ENCODE measurements at places on chromosomes 3 and 15. TPM values are rescaled to one million over a fixed set of nuclear protein-coding genes. Genes with fewer than 3 reads are reported as not detected.

- no peak for DNase-seq
These were observed 27.0 kb upstream of the KCTD6 start for GRCh38 chr3:58464866-58465265.

DNA sequence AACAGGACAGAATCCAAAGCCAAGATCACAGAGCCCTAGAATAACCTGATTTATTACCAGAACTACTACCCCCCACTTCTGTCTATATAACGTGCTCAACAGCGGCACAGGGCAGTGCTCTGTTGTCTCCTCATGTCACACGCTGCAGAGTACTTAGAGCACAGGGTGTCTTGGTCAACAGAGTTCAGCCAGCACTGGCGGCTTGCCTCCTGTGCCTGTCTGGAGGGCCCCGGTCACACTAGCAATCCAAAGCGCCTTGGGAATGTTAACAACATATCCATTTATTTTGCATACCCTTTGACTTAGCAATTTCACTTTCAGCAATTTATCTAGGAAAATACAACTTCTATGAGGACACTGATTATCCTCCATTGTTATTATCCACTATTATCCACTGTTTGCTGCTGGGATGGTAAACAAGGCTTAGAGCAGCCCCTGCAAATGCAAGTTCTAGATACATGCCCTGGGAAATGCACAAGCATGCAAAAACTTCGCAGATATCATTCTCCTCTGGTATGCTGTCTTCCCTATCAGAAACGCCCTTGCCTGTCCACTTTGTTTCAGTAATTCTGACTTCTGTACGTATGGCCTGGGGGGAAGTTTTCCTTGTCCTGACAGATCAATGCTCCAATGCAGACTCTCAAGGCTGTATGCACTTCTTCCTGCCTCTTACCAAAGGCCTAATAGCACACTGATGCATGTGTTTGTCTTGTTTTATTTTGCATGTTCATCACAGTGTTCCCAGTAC is 86.2 kb upstream of the OCA2 start:
- DNase-seq = no peak

ALPK3 gene
- polyA plus RNA-seq = 92.1 TPM

- DNase-seq = no peak
These were observed 291.0 kb upstream of the SATB1 start for GRCh38 chr3:18716101-18716500.

- no peak for DNase-seq
These were observed 80.5 kb upstream of the OSBPL11 start for GRCh38 chr3:125675791-125676190.

DNA sequence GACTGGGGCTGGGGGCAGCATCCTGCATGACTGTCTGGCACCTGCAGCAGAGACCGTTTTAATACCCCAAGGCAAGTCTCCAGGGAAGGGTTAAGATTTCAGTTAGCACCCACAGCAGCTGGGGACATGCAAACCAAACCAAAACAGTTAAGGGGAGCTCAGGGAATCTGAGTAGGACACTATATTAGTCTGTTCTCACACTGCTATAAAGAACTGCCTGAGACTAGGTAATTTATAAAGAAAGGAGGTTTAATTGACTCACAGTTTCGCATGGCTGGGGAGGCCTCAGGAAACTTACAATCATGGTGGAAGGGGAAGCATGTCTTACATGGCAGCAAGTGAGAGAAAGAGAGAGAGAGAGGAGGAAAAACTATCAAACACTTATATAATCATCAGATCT is 25.3 kb downstream of the GALNT15 start:
- no peak for DNase-seq

ZNF860 gene
- 0.47 TPM for polyA plus RNA-seq

DNA sequence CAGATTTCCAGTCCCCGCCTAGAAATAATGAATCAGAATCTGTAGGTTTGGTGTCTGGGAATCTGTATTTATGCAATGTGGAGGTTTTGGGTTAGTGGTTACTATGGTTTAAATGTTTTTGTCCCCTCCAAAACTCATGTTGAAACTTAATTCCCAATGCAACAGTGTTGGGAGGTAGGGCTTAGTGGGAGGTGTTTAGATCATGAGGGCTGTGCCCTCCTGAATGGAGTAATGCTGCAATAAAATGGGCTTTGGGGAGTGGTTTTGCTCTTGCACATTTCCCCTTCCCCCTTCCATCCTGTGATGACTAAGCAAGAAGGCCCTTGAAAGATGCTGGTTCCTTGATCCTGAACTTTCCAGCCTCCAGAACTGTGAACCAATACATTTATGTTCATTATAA is 9.2 kb upstream of the RFC4 start:
- no peak for DNase-seq

DNA sequence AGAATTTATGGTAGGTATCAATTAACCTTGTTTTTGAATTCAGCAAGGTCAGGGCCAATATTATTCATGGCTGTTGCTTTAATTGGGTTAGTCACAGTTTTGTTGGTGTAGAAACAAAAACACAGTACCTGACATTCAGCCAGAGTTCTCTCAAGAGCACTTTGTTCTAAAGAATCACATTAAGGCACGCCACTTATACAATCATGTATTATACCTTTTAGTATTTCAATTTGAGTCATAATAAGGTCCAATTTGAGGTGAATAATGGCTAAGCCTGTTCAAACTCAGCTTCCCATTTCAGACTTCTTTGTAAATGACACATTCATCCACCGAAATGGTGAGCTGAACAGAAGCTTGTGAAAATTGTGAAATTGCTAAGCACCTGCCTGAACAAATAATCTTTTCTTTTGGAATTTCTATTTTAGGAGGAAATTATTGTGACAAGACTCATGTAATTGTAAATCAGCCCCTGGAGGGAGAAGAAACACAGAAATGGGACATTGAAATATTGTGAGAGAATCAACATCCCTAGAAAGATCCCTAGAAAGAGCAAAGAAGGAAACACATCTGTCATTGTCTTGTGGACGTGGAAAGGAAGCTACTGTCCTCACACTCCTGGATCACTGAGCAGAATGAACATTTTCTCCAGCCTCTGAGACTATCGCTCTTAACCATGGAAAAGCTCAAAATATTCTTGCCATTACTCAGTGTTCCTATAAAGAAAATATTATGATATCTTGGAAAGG is 29.3 kb downstream of the RIOX2 start:
- no peak for DNase-seq

GOLGA8H gene
- 0.81 TPM for polyA plus RNA-seq

- DNase-seq = no peak
These were observed 24.5 kb upstream of the GMNC start for GRCh38 chr3:190886945-190887344.

- DNase-seq = peak; percentile 4
These were observed 489.7 kb downstream of the CNTN3 start for GRCh38 chr3:74124782-74125181.

DNA sequence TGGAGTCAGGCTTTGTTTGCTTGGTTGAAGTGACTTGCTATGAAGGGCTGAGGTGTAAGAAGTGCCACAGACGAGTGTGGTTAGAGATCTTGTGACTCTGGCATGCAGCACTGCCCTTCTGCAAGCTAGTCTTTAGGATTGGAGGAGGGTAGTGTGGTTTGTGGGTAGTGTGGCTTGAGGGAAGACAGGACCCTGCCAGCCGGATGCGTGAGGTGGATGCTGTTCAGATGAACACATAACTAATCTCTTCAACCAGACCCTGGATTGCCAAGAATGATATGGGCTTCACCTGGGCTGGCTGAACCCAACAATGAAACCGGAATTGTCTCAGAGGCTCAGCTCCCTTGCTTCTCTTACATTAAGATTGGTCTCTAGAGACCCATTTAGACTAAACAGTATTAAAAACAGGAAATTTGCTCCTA is 32.7 kb downstream of the STARD9 start:
- no peak for DNase-seq

TF gene
- polyA plus RNA-seq = 4.4 TPM

- no peak for DNase-seq
These were observed 22.3 kb upstream of the IL1RAP start for GRCh38 chr3:190491533-190492054.

POLQ gene
- 2.5 TPM for polyA plus RNA-seq

SNRPN gene
- polyA plus RNA-seq = 211 TPM

DNA sequence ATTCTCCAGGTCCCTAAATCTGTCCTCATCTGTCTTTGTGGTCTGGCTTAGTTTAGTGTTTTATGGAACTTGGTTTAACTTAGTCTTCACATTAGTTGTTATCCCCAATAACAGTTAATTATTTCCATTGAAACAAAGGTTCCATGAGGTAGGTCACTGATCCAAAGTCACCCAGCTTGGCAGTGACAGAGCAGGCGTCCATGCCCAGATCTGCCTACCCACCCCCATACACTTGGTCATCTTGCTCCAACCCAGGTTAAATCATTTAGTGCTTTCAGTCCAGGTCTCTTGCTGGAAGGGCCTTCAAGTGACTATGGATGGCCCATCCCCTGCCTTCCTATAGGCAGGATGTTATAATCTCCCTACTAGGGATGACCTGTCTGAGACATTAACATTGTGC is 127.4 kb downstream of the MYRIP start:
- no peak for DNase-seq

CELSR3 gene
- 0.35 TPM for polyA plus RNA-seq

MKRN3 gene
- polyA plus RNA-seq = 5.8 TPM

CPN2 gene
- not detected for polyA plus RNA-seq

GRCh38 chr3:67689806-67690205 is 35.4 kb upstream of the SUCLG2 start:
- DNase-seq = no peak

ZNF662 gene
- polyA plus RNA-seq = 19.5 TPM

SYNPR gene
- not detected for polyA plus RNA-seq

DNA sequence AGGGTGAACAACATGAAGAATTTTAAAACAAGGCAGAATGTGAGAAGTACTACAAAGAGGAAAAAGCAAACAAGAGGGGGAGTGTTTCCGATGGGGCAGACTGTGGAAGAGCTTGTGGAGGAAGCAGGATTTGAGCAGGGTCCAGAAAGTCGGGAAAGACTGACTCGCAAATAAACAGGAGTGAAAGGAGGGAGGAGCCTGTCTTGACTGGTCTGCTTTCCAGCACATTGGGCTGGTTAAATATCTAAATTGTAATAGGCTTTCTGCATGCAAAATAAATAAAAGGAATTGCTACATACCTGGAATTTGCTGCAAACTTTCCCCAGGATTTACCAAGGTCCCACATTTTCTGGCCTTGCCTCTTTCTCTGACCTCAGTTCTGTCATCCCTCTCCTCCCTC is 132.1 kb downstream of the RORA start:
- DNase-seq = no peak

- DNase-seq = no peak
These were observed 52.8 kb downstream of the NOX5 start for GRCh38 chr15:69067296-69067695.

GRCh38 chr3:32562640-32563039 is 8.0 kb downstream of the DYNC1LI1 start:
- DNase-seq = no peak

- DNase-seq = no peak
These were observed 14.9 kb upstream of the AEN start for GRCh38 chr15:88606070-88606794.

DNA sequence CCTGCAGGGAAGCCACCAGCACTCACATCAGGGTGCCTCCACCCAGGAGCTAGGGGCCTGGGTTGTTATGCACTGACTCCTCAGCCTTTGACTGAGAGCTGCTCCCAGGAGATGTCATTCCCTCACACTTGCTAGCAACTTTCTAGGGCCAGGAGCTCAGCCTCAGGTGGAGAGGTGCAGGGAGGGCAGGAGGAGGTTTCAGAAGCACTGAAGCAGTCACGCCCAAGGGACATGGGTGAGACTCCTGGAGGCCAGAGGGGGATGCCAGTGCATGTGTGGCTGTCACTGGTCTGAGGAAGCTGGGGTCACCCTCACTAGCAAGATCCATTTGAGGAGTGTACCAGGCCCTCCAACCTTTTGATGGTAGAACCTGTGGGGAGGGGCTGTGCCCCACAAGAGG is 271.2 kb downstream of the PLCL2 start:
- DNase-seq = no peak

GRCh38 chr15:69730281-69731080 is 277.9 kb downstream of the RPLP1 start:
- DNase-seq = no peak

DNA sequence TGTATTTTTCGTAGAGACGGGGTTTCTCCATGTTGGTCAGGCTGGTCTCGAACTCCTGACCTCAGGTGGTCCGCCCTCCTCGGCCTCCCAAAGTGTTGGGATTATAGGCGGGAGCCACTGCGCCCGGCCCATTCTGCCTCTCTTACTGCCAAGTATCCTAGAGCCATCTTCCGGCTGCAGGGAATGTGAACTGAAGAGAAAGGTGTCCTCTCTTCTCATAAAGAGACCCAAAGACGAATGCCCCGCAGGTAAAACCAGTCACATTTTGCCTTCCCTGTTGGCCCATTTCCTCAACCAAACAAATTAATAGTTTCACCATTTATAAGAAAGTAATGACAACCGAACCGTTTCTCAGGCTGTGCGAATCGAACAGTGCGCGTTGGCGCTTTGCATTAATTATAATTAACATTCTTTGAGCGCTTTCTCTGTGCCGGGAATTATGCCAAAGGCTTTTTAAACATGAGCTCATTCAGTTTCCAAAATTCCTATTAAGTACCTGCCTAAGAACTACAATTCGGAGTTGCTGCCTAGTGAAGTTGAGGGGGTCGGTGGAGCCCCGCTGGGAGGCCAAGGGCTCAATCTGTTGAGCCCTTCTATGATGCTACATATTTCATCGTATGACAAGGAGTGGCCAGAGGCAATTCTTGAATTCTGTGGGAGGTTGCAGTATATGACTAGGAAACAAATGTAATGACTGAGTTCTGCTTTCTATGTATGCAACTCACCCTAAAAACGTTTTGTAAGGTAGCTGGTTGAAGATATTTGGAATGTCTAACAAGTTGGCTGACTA is 819 bp upstream of the RPL24 start:
- no peak for DNase-seq

DNA sequence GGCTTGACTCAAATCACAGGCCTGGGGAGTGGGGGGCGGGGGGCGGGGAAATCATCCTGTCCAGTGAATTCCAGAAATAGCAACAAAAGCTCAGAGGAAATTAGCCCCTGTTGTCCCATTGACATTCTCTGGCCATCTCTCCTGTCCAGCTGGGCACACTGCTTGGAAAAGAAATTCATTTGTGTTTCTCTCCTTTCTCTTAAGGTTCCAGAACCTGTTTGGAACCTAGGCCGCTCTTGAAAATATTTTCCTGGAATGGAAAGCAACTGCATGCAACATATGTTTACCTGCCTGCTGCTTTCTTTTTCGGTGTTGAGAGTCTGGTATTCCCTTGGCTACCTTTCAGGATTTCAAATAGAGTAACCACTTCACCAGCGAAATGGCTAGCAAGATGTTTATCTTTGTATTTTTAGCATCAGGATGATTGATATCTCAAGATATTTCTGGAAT is 169.0 kb downstream of the GHSR start:
- DNase-seq = no peak

IGSF10 gene
- polyA plus RNA-seq = 5.5 TPM

- DNase-seq = no peak
These were observed 31.3 kb downstream of the TNIK start for GRCh38 chr3:171428892-171429291.

FAM3D gene
- not detected for polyA plus RNA-seq

NRG4 gene
- 0.54 TPM for polyA plus RNA-seq

STRA6 gene
- 0.97 TPM for polyA plus RNA-seq

COLQ gene
- polyA plus RNA-seq = 24.7 TPM
